ENCODE measurements at places on chromosomes 2 and 18.

GRCh38 chr18:9711361-9712129, 3.4 kb downstream of the RAB31 start:
- DNase-seq, result no peak

DNA sequence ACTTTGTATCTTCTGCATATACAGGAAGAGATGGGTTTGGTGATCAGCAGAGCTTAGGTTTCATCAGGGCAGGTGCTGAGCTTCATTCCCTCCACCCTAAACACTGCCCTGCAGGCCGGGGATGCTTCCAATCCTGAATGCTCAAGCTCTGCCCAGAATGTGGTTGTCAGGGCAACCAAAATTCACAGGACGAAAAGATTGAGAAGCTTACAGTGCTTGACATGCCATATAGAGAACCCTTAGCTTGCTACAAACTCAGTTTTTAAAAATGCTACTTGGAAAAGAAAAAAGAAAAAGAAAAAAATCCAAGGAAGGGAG, 65.6 kb downstream of the SH3RF3 start:
- DNase-seq, result no peak

DNA sequence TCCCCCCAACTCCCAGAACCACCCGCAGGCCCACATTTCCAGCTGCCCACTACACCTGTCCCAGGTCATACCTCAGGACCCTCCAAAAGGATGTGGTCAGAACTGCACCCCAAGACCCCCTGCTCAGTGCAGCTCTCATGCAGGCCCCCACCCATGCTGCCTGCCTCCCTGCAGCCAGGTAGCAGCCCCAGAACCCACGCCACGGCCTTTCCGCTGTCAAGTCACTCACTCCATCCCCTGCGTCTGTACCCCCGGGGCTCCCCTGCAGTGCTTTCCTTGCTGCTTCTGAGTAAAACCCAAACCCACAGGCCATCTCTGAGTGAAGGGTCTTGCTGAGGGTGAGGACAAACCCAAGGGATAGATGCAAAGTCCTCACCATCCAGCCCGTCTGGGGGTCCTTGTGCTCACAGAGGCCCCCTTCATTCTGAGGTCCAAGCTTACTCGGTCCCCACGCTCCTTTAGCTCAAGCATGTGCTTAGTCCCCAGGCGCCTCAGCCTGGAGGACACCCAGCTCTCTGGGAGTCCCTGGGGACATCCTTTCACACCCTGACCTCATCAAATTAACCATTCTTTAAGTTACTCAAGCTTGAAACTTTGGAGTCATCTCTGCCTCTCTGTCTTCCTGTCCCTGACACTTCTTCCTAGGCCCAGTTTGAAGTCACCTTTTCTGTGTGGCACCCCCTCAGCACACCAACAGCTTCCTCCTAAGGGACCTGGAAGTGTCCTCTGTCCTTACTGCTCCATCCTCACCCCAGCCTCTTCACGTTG, 130.1 kb downstream of the SMAD7 start:
- DNase-seq, result peak; percentile 52

DNA sequence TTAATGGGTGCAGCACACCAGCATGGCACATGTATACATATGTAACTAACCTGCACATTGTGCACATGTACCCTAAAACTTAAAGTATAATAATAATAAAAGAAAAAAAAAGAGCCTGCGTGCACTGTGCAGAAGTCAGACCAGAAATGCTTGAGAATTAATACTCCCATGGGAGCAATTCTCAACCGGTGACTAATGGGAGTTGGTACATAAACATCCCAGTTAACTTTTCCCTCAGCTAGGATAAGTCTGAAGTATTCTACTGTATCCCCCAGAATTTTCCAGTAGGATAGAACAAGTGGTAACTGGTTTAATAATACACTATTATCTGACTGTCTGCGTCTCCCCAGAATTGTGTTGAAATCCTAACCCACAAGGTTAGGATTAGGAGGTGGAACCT, 113.6 kb upstream of the COL5A2 start:
- DNase-seq, result no peak

- no peak for DNase-seq
Measured at GRCh38 chr18:58345875-58346274, 283.0 kb downstream of the ALPK2 start.

DNA sequence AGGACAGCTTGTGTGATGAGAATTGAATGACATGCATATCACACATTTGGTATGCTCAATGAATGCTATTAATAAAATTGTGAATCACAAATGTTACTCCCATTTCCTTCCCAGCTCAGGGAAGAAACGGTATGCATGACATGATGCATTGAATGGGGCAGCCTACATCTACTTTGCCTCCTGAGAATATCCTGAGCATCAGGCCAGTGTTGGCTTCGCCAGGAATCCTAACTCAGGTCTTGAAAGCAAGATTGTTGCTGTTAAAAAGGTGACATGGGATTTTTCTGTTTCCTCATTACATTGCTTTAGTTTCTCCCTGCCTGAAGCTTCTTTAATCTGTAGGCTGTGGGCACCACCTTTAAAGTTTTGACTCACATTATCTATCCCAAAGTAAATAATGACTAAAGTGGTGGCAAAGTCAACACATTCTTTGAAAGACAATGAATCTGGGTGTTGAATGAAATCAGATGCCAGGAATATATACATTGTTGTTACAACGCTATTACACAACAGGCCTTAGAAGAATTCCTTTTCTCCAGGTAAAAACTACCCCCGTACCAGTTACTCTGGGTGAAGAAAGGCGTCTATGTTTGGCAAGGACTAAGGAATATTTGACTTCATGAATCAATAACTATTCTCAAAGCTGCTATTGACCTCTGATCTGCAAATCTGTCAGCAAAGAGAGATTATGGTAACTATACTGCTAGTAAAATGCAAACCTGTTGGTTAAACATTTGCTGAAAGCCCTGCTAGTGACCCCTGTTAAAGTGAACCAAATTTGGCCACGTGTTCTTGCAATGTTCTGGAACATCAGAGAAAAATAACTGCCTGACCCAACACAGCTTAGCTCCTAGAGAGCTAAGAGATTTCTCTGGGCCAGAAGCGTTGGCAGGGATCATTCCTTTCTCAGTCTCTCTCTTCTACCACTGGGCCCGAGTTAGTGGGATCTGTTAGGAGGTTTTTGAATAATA, 30.5 kb upstream of the NEDD4L start:
- no peak for DNase-seq

- DNase-seq, result no peak
Measured at GRCh38 chr2:98118161-98118560, 31.2 kb downstream of the VWA3B start.

DNA sequence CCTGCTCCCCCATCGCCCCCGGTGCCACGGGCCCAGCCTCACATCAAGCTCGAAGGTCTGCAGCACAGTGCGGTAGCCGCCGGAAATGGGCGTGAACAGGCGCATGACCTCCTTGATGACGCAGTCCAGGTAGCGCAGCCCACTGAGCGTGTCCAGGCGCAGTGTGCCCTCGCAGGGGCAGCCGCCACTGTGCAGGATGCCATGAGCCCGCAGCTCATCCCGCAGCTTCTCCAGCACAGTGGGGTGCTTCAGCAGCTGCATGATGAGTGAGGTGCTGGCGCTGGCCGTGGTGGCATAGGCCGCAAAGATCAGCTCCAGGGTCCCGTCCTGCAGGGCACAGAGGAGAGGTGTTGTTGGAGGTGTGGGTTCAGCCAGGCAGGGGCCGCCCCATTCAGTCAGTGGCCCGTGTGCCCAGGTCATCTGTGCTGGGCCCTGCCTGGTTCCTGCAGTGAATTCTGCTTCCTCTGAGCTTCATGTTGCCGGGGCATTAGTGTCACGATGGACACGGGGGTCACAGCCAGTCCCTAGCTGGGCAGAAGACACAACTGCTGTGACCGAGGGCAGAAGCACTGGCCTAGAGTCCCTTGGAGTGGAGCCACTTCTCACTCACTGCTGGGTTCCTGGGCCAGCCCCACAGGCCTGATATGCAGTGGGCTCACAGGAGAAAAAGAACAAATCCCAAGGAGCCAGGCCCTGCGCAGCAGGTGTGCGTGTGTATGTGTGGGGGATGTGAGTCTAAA, 14.5 kb downstream of the CYP26B1 start:
- DNase-seq, result peak; percentile 49
